HFFc6 (cell line): ENCODE measurements at places on chromosomes 4 and X. TPM values are rescaled to one million over a fixed set of nuclear protein-coding genes. Genes with fewer than 3 reads are reported as not detected.

IL13RA2 gene
- 6.4 to 11.2 TPM (median 7.5 TPM) in 3 replicates for total RNA-seq

ARHGEF9 gene
- total RNA-seq, result 14.5 to 20.9 TPM (median 16.4 TPM) in 3 replicates

PCSK1N gene
- not detected in 3 replicates for total RNA-seq

IL1RAPL1 gene
- not detected in 3 replicates for total RNA-seq

ZAR1 gene
- not detected in 3 replicates for total RNA-seq

ZNF280C gene
- total RNA-seq, result 6.2 to 6.6 TPM (median 6.4 TPM) in 3 replicates

HMGN5 gene
- 1.2 to 2.5 TPM (median 1.3 TPM) in 3 replicates for total RNA-seq

NDST4 gene
- not detected in 3 replicates for total RNA-seq

SCRG1 gene
- not detected in 2 replicates for total RNA-seq

APLN gene
- 0.22 to 0.27 TPM in 2 of 3 replicates, not detected in the other for total RNA-seq

TMPRSS11F gene
- not detected in 3 replicates for total RNA-seq

GNRHR gene
- not detected in 3 replicates for total RNA-seq

ERAS gene
- not detected in 3 replicates for total RNA-seq

DNA sequence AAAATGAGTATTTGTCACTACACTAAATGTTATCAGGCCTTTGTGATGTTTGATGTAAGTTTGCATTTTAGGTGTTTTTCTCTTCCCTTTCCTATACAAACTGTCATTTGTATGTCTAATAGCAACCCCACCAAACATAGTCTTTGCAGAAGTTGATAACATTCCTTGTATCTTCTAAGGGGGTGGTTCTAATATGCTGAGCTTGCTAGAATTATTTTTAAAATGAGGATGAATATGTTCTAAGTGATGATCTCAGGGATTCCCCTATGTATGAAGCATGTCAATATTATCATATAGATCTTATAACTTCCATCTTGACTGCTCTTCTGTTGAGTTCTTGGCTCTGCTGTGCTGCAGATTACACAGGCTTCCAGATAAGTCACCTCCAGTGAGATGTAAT, 3.1 kb downstream of the CHM start:
- no peak for DNase-seq

DNA sequence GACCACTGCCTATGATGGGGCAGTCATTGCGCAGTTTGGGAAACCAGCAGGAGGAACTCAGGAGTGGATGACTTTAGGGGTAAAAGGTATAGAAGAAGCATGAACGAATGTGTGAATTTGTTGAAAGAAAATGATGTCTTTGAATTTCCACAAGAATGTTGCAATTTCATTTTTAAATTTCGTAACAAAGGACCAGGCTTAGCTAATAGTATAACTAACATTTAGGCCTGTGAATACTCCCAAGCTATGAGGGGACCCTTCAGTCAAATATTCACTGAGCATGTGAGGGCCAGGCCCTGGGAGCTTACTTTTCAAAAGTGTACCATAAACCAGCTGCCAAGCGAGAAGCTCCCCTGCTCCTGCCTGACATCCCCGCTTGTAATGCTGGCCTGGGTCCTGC, 5.3 kb downstream of the MPC1L start:
- no peak for DNase-seq

GRCh38 chrX:11789809-11790208, 31.8 kb downstream of the MSL3 start:
- DNase-seq, result no peak

DNA sequence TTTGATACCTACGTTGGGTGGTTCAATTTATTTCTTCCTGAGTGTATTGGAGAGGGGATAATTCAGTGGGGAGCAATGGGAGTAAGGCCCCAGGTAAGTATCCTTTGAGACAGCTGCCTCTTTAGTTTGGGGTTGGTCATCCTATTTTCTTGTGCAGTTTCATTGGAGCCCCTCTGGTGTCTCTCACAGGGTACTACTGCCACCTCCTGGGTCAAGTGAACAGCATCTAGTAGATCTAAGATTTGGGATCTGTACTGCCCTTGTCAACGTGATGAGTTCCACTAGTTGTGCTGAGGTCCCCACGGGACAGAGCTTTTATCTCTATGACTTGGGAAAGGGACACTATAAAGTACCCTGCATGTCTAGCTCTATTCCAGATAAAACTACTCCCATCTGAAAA, 80.6 kb downstream of the PBDC1 start:
- peak; percentile 26 for DNase-seq

- no peak for DNase-seq
Observed at GRCh38 chrX:77447653-77448569, 722 bp downstream of the FGF16 start.

DNA sequence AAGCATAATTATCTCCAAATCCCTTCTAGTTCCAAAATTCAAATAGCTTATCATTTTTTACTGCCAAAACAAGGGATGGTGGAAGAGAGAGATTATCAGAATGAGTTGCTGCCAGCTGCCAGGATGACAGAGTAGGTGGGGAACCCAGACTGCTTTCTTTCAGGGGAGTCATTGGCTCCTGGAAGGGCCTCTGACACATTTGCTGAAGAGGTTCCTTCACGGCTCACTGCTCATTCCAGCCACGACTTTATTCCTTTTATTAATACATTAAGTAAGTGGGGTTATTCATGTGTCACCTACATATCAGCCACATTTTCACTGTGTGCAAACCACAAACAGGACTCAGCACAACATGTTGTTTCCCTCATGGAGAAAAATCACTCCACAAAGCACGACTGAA, 12.7 kb upstream of the SMIM43 start:
- DNase-seq, result no peak

GRCh38 chr4:86564795-86565194, 29.3 kb upstream of the PTPN13 start:
- no peak for DNase-seq

GRCh38 chr4:60588556-60588955, 611.6 kb upstream of the ADGRL3 start:
- DNase-seq, result no peak

- peak; percentile 74 for DNase-seq
Observed at GRCh38 chr4:39521253-39521919, 5.9 kb downstream of the UGDH start.

- DNase-seq, result no peak
Observed at GRCh38 chr4:8585721-8586212, 5.6 kb downstream of the GPR78 start.

GRCh38 chrX:48794340-48794910, 7.4 kb upstream of the HDAC6 start:
- no peak for DNase-seq

GRCh38 chr4:32624943-32625603, 1904.9 kb downstream of the PCDH7 start:
- no peak for DNase-seq

GRCh38 chr4:101039367-101039766, 308.0 kb downstream of the PPP3CA start:
- no peak for DNase-seq

- no peak for DNase-seq
Observed at GRCh38 chr4:105025263-105026017, 121.2 kb upstream of the TET2 start.

DNA sequence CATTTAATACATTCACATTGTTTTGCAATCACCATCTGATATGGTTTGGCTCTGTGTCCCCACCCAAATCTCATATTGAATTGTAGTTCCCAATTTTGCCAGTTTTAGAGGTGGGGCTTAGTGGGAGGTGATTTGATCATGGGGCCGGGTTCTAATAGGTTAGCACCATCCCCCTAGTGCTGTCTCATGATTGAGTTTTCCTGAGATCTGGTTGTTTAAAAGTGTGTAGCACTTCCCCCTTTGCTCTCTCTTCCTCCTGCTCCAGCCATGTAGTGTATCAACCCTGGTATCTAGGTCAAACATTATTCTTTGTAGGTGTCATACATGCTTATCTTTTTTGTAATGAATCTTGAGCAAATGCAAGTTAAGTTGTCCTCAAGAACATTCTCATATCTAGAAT, 83.3 kb upstream of the KIT start:
- no peak for DNase-seq

- DNase-seq, result peak; percentile 15
Observed at GRCh38 chr4:88802585-88803286, 105.1 kb upstream of the NAP1L5 start.

DNA sequence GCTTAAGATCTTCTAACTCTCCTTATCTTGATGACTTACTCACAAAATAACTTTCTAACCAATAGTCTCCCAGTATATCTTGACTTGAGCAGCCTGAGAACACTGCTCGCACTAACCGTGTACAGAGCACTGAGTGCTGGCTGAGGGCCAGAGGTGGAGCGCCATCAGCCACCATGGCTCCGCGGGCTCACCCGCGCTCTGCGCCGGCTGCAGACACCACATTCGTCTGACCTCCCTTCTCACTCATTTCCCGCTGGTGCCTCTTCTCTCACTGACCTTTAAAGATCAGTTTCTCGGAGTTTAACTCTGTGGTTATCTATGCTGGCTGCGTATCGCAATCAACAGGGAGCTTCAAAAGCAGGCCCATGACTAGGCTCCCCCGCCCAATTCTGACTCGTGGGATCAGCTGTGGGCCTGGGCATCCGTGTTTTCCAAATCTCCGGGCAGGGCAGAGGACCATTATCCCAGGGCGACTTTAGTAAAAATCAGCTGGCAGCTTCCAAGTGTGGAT, 78.6 kb downstream of the HAUS3 start:
- DNase-seq, result no peak

- no peak for DNase-seq
Observed at GRCh38 chr4:143046454-143046853, 138.3 kb upstream of the USP38 start.

DNA sequence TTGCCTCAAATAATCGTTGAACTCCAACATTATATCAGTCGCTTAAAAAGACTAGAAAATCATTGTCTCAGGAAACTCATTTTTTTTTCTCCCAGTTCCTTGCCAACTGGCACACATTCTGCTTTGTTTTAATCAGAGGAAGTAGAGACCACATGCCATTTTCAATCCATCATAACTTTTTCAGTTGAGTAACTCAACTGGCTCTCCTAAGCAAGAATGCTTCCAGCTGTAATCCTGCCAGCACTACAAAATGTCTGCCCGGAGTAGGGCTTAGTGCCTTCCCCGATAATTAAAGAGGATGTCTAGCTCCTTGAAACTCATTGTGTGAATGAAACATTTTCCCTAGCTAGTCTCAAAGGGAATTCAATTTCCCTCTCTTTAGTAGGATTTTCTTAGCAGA, 33.0 kb downstream of the FREM3 start:
- no peak for DNase-seq

GRCh38 chrX:38313190-38313589, 14.1 kb downstream of the RPGR start:
- DNase-seq, result peak; percentile 11

DNA sequence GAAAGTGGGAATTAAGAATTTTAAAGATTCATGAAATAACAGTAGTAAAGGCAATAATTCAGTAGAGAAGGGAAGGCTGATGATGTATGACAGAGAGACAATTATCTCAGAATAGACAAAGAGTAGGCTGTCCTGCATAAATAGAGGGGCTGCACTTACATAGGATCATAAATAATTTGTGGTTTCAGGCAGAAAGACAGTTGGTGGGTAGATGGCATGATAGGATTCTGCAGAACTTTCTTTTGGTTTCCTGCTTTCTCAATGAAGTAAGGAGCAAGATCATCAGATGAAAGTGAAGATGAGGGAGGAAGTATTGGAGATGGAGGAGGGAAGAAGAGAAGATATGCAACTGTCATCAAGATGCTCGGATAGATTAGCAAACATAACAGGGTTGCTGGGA, 604.9 kb upstream of the ZFP42 start:
- no peak for DNase-seq

GRCh38 chrX:97854086-97854485, 970.4 kb downstream of the RPA4 start:
- no peak for DNase-seq

DNA sequence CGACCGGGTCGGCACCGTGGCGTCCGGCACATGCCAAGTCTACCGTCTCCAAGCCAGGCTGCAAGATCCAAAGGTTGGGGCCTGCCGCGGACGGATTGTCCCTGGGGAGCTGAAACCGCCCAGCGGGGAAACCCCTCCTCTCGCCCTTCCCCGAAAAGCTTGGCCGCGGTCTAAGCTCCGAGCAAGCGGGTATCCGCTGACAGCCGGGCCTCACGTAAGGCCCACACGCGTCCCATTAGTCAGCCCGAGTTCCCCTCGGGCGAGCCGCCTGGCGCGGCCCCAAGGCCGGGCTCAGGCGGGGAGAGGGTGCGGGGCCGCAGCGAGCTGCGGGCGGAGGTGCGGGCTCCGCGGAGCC, 6.8 kb upstream of the BCOR start:
- DNase-seq, result peak; percentile 28

GRCh38 chrX:119728487-119728886, 29.9 kb upstream of the SOWAHD start:
- DNase-seq, result no peak

- no peak for DNase-seq
Observed at GRCh38 chr4:141077611-141078225, 55.6 kb downstream of the RNF150 start.

DNA sequence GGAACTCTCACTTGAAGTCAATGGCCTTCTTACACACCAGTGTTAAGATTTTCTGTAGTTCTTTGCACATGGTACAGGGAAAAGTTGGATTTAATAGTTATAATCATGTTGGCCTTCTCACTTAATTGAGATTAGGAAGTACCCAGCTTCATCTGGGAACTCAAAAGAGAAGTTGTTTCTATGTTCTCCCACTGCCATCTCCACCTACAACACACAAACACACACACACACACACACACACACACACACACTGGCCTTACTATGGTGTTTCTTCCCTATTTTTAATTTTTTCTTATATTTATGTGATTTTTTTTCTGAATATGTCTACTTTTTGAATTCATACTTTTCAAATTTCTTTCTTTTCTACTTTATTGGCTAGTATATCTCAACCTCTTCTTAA, 10.0 kb upstream of the CHIC2 start:
- no peak for DNase-seq

DNA sequence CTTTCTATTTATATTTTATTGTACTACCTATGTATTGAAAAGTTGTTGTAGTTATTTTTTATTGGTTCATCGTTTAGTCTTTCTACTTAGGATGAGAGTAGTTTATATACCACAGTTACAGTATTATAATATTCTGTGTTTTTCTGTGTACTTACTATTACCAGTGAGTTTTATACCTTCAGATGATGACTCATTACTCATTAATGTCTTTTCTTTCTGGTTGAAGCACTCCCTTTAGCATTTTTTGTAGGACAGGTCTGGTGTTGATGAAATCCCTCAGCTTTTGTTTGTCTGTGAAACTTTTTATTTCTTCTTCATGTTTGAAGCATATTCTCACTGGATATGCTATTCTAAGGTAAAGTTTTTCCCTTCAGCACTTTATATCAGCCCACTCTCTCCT, 7.7 kb downstream of the LUZP4 start:
- DNase-seq, result no peak

GRCh38 chr4:3821580-3822229, 55.5 kb downstream of the ADRA2C start:
- DNase-seq, result no peak

GRCh38 chrX:24956828-24957227, 58.9 kb downstream of the ARX start:
- no peak for DNase-seq

GRCh38 chr4:18686338-18687037, 664.9 kb upstream of the LCORL start:
- DNase-seq, result peak; percentile 16

- no peak for DNase-seq
Observed at GRCh38 chr4:1902243-1902642, 31.1 kb downstream of the NSD2 start.

DNA sequence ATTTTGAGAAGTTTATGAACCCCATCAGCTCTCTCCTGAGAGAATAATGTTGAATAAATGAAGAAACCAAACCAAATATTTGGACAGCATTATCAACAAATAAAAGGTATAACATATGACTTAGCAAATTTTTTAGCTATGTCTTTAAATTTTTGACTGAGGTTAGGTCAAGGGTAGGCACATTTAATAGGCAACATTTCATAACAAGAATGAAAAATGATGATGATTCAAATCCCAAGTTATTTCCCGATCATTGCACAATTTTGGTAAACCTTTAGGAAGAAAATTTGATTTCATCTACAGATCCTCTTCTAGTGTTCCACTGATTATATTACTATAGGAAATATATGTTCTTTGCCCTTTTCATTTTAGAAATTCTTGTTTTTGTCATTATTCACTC, 123.7 kb upstream of the TLR3 start:
- DNase-seq, result no peak
